IPS-NIHi11 (cell line): ENCODE measurements at places on chromosomes 7 and 10.
A peak's percentile ranks its signal among the peaks of the same experiment; 100 is the strongest.

DNA sequence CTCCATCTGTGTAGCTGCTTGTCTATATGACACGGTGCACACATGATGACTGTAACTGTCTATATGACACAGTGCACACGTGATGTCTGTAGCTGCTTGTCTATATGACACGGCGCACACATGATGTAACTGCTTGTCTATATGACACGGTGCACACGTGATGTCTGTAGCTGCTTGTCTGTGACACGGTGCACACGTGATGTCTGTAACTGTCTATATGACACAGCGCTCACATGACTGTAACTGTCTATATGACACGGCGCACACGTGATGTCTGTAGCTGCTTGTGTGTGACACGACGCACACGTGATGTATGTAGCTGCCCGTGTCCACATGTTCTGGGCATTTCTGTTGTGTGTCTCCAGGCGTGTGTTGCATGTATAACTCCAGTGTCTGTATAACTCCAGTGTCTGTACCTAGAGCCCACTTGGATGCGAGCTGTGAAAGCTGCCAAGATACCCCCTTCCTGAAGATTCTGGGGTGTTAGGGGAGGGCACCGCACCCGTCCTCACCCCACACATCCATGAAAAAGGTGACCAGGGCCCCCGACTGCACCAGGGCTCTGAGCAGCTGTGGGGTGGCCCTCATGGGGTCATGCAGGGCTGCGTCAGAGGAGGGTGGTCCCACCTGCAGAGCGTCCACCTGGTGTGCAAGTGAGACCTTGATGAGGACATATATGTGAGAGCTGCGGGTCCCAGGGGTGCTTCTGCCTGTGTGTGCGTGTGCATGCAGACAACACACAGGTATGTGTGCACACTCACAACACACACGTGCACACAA, 137.9 kb downstream of the ELFN1 start:
- DNase-seq = no peak

DNA sequence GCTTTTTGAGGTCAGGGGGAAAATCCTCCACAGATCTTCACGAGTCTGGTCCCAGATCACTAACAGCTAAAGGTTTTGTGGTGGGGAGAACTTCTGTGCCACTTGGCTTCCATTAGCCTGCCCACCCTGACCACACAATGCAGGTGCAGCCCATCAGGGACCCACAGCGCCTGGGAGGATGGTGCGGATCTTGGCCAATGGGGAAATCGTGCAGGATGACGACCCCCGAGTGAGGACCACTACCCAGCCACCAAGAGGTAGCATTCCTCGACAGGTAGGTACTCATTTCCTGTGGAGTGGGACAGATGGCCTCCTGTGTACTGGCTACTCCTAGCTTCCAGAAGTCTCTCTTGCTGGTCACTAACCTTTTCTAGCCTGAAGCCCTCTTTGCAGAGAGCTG, 1.5 kb downstream of the FAM241B start:
- DNase-seq = no peak

DNA sequence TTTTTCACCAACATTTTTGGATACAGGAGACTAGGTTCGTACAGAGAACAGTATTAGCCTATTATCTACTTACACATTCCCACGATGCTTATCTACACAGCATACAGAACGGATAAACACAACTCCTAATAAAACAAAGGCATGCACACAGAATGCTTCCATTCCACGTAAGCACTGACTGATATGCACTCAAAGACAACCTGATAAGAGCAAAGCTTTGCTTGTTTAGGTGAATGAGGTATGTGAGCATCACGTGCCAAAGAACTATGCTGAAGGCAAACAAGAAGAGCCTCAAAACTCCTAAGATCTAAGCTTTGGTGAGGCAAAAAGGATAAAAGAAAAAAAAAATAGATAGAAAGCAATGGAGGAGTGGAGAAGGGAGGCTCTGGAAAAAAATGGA, 413.5 kb upstream of the LRRN3 start:
- DNase-seq = no peak

GRCh38 chr7:567305-567883, 47.7 kb upstream of the PDGFA start:
- DNase-seq = no peak

GRCh38 chr10:76882245-76882644, 755.4 kb downstream of the KCNMA1 start:
- no peak for DNase-seq

GRCh38 chr7:130732980-130733930, 752 bp downstream of the KLF14 start:
- DNase-seq = peak; percentile 70

- DNase-seq = no peak
Observed at GRCh38 chr7:155710530-155710929, 66.1 kb downstream of the RBM33 start.

DNA sequence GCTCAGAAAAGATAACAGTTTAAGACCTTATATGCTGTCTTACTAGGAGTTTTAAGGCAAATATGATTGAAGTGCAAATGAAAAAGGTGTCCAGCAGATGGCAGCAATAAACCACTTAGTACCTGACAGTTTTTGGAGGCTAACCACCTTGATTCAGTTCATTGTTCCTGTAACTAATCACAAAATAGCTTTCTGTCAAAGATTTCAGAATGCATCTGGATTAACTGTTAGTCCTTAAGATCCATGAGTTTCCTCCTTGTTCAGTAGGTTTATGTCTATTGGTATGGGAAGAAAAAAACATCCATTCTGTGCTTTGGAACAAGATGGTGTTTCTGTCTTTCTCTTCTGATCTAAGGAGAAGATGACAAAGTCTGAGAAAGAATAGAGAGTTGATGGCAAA, 46.6 kb downstream of the CCSER2 start:
- peak; percentile 45 for DNase-seq

DNA sequence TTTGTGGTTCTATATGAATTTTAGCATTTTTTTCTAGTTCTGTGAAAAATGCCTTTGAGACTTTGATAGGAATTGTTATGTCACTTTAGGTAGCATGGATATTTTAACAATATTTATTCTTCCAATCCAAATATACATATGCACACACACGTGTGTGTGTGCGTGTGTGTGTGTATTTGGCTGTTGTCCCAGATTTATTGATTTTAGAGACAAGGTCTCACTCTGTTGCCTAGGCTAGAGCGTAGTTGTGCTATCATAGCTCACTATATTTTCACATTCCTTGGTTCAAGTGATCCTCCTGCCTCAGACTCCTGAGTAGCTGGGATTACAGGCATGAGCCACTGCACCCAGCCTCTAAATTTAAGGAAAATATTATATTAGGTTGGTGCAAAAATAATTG, 162.5 kb upstream of the TRIM24 start:
- no peak for DNase-seq

GRCh38 chr10:22243321-22243720, 25.5 kb upstream of the EBLN1 start:
- DNase-seq = no peak

DNA sequence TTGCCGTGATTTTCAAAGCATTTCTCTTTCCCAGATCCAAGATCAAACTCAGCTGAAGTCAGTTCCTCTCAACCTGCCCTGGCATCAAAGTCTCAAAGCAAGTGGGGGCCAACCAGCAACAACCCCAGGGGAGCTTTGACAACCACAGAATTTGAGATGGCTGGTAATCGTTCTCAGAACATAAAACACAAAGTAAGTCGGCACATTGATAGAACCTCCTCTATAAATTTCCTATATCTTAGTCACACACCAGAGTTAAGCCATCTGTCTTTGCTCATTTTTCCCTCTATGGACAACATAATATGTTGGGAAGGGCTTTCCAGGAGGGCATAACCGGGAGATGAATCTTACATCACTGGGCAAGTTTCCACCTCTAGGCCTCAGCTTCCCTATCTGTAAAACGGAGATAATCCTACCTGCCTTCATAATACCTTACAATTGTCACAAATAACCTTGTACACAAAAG, 1.2 kb upstream of the DNAJC9 start:
- DNase-seq = no peak

DNA sequence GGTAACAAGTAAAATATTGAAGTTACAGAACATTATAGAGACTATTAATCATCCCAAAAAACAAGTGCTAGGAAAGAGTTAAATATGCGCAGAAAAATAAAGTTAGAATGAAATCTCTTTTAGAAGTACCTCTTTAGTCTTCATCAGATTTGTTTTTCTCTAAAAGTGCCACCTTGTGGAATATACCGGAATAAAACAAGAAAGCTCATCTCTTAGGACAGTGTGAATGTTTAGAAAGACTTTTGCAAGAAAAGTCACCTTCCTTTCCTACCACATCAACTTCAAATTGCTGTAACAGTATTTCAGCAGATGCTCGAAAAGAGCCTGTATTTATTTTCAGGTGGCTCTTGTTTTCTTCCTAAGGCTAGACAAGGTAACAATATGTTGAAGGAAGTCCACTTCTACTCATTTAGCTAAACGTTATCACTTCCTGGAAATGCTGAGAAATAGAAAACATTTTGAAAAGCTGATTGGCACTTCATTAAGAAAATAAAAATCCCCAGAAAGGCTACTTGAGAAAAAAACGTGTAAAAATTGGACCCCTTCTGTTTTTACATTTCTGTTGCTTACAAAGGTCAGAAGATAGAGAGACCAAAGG, 19.8 kb upstream of the FAM133B start:
- no peak for DNase-seq

DNA sequence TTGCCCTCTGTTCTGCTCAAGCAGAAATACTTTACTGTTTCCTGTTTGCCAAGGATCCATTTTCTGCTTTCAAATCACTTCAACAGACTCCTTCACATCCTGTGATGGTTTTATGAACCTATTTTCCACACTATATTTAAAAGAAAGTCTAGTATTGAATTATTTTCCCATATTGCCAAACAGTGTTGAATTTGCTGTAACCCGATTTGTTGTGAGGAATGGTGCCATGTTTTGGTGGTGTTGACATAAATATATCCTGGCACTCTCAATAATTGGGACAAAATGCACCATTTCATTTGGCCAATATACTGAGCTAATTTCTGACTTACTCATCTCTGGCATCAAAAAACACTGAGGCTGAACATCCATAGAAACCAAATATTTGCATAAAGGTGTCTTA, 615.4 kb upstream of the SEMA3D start:
- DNase-seq = no peak

DNA sequence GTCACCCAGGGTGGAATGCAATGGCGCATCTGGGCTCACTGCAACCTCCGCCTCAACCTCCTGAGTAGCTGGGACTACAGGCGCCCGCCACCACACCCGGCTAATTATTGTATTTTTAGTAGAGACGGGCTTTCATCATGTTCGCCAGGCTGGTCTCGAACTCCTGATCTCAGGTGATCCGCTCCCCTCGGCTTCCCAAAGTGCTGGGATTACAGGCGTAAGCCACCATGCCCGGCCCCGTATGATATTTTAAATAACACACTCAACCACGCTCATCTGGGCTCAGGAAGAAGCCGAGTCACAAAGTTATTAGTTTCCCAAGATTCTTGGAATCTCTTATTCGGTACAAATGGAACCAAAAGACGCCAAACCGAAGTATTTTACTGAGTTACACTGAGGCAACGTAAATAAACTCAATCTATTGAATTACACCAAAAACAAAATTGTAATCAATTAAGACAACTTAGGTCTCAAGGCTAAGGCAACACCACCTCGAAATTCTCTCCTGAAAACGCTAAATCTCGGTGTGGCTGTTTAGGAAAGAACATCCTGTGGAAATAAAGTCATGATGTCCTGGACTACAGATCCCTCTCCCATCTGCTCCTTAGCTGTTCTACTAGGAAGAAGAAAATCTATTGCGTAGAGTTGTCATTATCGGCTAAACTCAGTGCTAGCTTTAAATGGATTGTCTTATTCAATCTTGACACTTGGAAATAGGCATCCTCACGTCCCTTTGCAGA, 910 bp downstream of the ARHGAP19 start:
- no peak for DNase-seq

GRCh38 chr7:101542527-101543241, 86.4 kb downstream of the MYL10 start:
- DNase-seq = peak; percentile 83

GRCh38 chr10:16954280-16955030, 137.2 kb upstream of the RSU1 start:
- DNase-seq = no peak

GRCh38 chr7:24283554-24283896, 465 bp upstream of the NPY start:
- DNase-seq = no peak

DNA sequence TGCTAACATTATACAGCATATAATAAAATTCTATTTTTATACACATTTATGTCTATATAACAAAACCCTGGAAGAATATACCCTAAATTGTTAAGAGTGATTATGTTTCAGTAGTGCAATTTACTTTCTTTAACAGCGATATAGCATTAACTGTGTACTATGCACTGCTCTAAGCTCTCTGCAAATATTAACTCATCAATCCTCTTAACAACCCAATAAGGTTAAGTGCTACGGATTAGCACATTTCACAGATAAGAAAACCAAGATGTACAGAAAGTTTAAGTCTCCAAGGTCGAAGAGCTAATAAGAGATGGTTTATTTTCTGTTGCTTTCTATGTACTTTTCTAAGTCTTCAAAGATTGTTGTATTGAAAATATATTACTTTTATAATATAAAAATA, 95.8 kb downstream of the SEMA3C start:
- no peak for DNase-seq

GRCh38 chr10:59718257-59718656, 8.6 kb upstream of the SLC16A9 start:
- no peak for DNase-seq

GRCh38 chr7:117012284-117012683, 59.0 kb downstream of the ST7 start:
- no peak for DNase-seq

GRCh38 chr7:41002741-41003610, 699.9 kb downstream of the INHBA start:
- peak; percentile 46 for DNase-seq
